ENCODE measurements at places on chromosomes 3 and 15. TPM values are rescaled to one million over a fixed set of nuclear protein-coding genes. Genes with fewer than 3 reads are reported as not detected.

GRCh38 chr3:126456211-126456610, 19.5 kb downstream of the ZXDC start:
- no peak for DNase-seq

PPIP5K1 gene
- 43.5 TPM for total RNA-seq

DNA sequence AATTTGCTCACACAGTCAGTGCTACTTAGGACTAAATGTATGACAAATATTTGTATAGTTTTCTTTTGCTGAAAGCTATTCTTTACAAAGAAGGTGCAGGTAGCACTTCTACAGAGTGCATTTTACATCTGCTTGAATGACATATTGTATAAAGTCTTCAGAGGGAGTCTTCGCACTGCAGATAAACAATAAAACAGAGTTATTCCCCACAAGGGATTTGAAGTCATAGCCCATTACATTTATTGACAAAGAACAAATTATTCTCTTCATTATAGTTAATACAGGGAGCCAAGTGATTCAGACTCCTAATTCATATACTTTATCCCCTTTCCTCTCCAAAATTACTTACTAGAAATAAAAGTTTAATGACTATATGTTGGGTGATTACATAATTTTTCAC, 529.7 kb downstream of the EDEM1 start:
- no peak for DNase-seq

- no peak for DNase-seq
Observed at GRCh38 chr15:74724570-74725224, 631 bp downstream of the CYP1A1 start.

GRCh38 chr3:197015790-197016736, 13.6 kb downstream of the MELTF start:
- no peak for DNase-seq

BMF gene
- total RNA-seq: 13.1 TPM

GRCh38 chr3:36957862-36958686, 13.2 kb upstream of the TRANK1 start:
- DNase-seq: no peak

GRCh38 chr3:24060055-24060454, 115.0 kb downstream of the NR1D2 start:
- no peak for DNase-seq

DNA sequence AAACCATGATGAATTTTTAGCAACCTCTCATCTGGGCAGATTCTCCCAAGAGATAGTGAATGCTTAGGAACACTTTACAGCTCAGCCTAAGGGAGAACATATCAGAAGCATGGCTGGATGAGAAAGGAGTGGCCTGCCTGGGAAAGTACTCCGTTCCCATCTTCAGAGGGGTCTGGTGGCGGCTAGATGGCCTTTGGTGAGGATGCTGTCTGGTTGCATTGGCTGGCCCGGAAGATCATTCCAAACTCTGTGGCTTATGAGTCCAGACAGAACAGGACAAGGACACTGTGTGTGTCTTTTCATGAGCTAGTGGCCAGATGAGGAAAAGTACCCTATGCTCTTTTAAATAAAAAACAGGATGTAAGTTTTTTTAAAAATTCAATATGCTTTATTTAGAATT, 51.2 kb downstream of the CRTC3 start:
- no peak for DNase-seq

GRCh38 chr3:182793663-182794454, 555 bp downstream of the ATP11B start:
- DNase-seq: no peak

DNA sequence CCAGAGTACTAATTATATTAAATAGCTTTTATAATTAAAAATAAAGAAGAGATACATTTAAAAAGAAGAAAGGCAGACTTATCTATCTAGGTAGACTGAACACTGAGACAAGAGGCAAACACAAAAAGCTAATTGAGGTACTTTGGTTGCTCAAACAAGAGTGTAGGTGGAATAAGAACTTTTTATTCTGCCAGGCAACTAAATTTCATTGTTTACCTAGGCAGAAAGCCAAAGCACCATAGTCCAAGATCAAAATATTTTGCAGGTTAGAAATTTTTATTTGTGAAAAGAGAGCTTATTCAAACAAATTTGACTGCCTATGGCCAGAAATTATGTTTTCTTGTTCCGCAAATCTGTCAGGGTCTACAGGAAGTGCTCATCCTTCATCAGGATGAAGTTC, 499.6 kb upstream of the GBE1 start:
- DNase-seq: no peak
